ENCODE measurements at places on chromosomes 5 and 9. TPM values are rescaled to one million over a fixed set of nuclear protein-coding genes. Genes with fewer than 3 reads are reported as not detected.

DNA sequence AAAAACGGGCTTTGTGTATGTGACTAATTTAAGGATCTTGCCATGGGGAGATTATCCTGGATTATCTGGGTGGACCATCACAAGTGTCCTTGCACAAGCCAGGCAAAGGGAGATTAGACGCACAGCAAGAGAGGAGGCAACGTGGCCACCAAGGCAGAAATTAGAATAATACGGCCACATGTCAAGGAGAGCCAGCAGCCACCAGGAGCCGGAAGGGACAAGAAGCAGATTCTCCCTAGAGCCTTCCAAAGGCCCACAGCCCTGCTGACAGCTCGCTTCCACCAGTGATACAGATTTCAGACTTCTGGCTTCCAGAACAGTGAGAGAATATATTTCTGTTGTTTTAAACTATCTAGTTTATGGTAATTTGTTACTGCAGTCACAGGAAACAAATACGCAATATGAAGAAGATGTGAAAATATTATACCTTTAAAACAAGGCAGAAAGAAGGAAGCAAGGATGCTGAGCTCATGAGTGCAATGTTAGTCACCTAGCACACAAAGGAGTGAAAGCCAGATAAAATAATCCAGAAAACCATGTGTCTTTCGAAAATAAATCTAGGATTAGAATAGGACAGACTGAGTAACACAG is 28.7 kb upstream of the F2RL1 start:
- H3K27me3 ChIP-seq: no peaks in the 10 kb centered on the region
- no peaks in the 10 kb centered on the region for H3K36me3 ChIP-seq
- no peaks in the 10 kb centered on the region for H3K4me1 ChIP-seq
- no peak overlapping the region for H3K4me3 ChIP-seq
- DNase-seq: no peak

GRCh38 chr5:154275566-154275965 is 85.0 kb downstream of the GALNT10 start:
- no peak overlapping the region for H3K4me3 ChIP-seq
- no peaks in the 10 kb centered on the region for H3K36me3 ChIP-seq

GRCh38 chr5:83145882-83146331 is 68.6 kb downstream of the XRCC4 start:
- no peaks in the 10 kb centered on the region for H3K36me3 ChIP-seq
- no peaks in the 10 kb centered on the region for H3K27me3 ChIP-seq
- no peak overlapping the region for H3K4me3 ChIP-seq
- H3K4me1 ChIP-seq: no peaks in the 10 kb centered on the region
- DNase-seq: no peak
- H3K27ac ChIP-seq: no peak overlapping the region

Gene F2RL2
- polyA plus RNA-seq: not detected

Gene IFNK
- not detected for polyA plus RNA-seq

GRCh38 chr9:80500300-80500699 is 928.5 kb downstream of the TLE4 start:
- no peaks in the 10 kb centered on the region for H3K27me3 ChIP-seq
- H3K4me1 ChIP-seq: no peaks in the 10 kb centered on the region
- H3K27ac ChIP-seq: no peak overlapping the region
- no peaks in the 10 kb centered on the region for H3K36me3 ChIP-seq
- DNase-seq: no peak
